T-helper 2 cell (primary cell): ENCODE measurements at places on chromosomes 12 and 14.

GRCh38 chr12:94954948-94955592 lies 48.4 kb downstream of the NDUFA12 start:
- DNase-seq, result no peak

DNA sequence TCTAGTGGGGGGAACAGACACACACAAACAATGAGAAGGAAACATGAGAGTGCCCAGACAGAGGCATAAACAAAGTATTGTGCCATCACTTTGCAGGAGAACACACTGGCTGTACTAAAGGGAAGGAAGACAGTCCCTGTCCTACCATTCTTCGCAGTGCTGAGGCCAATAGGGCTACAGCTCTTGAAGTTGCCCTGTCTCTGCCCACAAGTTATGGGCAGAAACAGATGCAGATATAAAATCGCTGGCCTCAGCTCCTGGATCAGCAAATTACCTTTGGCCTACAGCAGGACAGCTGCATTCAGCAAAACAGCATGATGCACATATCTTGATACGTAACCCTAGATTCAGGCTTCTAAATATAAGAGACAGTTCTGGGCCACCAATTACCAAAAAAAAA lies 23.0 kb upstream of the PRKAB1 start:
- no peak for DNase-seq

GRCh38 chr14:59347511-59347900 lies 117.7 kb downstream of the GPR135 start:
- no peak for DNase-seq

DNA sequence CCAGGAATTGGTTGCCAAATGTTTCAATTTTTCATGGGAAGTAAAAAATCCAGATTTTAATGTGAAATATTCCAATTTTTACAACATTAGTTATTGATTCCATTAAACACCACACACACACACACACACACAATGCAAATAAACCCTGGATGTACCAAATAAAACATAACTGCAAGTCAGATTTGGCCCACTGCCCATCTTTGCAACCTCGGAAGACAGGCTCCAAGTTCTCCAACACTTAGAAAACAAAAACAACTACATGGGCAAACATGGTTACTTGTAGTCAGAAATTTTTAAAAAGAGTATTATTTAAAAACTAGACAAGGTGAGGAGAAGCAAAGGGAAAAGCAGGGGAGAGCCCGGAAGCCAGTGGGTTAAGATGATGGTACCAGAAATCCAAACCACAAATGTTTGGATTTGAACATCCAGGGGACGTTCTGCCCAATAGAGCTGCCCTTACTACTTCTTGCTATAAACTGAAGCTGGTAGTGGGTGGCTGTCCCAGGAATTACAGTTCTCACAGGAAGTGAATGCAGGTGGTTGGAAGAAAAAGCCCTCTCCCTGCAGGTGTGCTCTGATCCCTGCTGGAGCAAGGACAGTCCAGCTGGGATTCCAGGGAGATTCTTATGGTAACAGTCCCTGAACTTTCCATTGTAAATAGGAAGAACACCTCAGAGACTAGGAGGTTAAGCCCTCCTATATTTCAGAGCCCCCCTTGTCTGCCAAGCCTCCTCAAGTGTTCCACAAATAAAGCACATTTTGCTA lies 111.7 kb downstream of the SLC25A21 start:
- DNase-seq, result no peak

- DNase-seq, result peak; percentile 65
Measured at GRCh38 chr12:4857472-4858291, 52.0 kb upstream of the KCNA1 start.

DNA sequence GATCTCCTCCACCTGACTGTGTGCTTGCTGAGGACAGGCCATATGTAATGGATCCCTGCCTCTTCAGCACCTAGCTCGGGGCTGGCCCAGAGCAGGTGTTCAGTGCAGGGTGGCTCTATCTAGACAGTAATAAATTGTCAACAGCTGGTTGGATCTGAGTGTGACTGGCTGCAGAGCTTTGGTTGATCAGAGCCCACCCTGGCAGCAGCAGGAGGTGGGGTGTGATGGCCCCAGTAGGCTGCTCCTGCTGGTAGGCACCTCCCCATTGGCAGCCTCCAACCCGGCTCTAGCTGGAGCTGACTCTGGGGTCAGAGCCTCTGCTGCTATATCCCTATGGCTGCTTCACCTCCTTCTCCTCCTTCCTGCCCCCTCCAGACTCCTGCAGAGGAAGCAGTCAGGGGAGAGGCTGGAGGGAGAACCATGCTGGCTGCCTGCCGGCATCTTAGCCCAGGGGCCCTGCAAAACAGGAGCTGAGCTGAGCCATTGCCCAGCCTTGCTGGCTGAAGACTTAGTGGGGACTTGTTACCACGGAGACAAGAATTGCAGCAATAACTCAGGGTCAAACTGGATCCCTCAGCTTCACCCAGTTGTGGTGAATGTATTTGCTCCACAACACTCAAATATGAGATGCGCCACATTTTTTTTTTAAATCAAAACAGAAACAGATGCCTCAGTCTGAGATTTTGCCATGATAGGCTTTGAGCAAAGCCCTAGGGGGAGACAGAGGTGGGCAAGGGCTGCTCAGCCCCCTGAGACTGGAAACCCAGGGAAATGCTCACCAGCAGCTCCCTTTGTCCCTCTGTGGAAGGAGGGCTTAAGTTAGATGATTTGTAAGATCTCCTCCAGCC lies 22.2 kb downstream of the TMEM63C start:
- DNase-seq, result no peak

GRCh38 chr12:6767353-6768319 lies 1.5 kb downstream of the PTMS start:
- DNase-seq, result no peak

GRCh38 chr12:31431721-31432240 lies 105.8 kb upstream of the SINHCAF start:
- no peak for DNase-seq

DNA sequence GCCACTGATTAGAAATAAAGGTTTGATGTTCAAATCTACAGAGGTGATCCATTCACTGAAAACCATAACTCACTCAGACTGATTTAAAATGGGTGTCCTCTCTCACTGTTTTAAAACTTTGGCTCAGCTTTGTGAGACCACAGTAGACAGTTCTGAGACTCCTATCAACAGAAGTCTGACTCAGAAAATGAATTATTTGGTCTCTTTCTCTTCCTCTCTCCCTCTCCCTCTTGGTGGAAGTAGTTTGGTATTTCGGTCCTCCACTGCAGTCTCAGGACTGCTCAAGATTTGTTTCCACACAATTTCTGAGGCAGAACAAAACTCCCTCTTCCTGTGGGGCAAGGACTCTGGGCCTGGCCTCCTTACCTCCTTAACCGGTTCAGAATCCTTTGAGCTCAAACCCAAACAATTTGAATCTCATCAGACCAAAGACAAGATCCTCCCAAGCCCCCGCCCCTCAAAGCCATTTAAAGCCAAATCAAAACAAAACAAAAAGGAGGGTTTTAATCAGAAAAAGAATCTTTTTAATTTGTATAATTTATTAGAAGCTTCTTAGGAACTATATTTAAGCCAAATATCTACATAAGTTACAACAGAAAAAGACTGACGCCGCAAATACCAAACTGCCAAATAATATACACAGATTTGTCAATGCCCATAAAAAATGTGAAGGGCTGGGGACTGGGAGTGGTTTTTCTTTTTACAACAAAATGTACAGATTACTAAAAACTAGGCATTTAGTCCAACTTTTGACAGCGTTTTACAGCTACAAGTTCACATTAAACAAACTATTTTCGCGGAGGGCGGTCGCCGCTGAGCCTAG lies 3.9 kb downstream of the NKX2-1 start:
- no peak for DNase-seq

- no peak for DNase-seq
Measured at GRCh38 chr12:42099433-42099832, 45.2 kb downstream of the GXYLT1 start.

DNA sequence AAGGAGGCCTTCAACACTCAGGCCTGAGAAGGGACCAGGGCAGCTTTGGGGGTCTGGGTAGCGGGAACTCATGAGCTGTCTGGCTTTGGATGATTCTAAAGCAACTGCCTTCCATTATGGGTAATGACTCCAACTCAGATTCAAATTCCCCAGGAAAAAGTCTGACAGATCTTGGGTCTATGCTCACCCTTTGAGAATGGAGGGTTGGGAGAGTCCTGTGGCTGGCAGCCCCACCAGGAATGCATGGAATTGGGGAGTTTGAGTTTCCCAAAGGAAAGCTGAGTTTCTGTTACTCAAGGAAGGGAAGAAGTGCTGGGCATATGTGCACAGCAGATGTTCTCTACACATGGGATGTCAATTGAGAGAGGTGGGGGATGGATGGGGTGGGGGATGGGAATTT lies 22.4 kb upstream of the LTBP2 start:
- DNase-seq, result no peak

DNA sequence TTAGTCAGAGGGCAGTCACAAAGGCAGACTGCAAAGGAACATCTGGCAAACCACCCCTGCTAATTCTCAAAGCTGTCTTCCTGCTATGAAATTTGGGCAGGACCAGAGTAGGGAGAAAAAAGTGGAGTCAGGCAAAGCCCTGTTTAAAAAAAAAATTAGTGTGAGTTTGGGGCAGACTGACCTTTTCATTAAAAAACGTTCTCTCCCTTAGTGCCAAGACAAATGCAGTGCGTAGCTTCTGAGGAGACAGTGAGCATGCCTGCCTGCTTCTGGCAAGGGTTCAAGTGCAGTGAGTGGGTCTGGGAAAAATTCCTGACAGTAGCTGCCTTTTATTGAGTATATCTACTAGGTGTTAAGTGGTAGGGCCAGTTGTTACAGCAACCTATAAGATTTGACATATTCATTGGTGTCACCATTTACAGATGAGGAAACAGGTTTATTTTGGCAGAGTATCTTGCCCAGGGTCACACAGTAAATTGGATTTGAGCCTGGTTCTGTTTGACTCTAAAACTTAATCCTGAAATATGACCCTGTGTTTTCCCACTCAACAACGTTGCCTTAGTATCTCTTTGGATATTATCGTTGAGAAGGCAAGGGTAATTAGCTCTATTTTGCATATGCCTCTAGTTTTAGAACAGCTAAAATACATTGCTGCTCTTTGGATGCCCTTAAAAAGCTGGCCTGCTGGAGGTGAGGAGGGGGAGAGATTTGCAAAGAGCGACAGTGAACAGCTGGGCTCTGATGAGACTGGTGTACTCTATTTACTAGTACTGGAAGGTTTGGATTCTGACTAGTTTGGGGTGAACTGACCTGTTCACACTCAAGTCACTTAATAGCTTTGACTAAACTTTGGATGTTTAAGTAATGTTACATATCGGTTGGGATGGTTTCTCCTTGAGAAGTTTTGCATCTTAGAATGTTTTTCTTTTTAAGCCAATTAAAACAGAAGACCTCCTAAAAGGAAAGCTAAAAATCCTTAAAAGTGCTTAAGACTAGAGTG lies 72.8 kb downstream of the PAPOLA start:
- DNase-seq, result no peak

DNA sequence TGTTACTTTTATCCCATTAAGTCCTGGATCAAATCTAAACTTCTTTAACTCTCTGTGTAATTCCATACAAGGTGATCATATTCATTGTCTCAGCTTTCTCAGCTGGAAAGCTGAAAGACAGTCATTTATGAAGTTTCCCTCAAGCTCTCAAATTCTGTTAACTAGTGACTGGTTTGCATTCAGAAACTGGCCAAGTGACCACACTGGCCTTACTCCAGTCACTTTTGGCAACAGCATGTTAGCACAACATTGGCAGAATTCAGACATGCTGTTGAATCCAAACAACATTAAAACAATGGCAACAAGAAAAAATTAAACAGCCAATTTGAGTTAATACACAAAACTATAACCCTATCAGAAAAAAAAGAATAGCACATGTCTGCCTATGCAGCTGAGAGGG lies 343.3 kb downstream of the MDGA2 start:
- no peak for DNase-seq

DNA sequence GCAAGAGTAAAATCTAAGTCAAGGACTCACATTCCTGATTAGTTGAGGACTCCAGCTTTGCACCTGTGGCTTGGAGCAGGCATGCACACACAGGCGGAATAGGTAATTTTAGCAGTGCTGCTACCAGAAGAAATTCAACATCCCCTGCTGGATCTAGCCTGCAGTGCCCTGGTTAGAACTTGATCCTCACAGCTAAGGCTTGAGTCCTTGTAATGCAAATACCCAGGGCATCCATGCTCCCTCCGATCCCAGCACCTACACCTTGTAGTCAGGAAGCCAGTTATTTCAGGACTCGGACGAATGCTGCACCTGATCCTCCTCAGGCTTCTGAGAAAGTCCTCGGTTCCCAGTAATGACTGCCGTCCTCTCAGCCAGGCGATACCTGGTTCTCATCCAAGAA lies 309.0 kb upstream of the AMIGO2 start:
- DNase-seq, result no peak

DNA sequence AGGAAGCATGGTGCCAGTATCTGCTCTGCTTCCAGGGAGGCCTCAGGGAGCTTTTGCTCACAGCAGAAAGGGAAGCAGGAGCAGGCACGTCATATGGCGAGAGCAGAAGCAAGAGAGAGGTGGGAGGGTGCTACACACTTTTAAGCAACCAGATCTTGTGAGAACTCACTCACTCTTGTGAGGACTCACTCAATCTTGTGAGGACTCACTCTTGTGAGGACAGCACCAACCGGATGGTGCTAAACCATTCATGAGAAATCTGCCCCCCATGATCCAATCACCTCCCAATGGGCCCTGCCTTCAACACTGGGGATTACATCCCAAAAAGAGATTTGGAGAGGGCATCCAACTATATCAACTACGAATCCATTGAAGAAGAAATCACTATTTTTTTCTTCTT lies 34.3 kb upstream of the LMNTD1 start:
- no peak for DNase-seq

GRCh38 chr14:75279763-75280290 lies 1.2 kb downstream of the FOS start:
- DNase-seq, result peak; percentile 24
